ENCODE measurements at places on chromosomes 2 and 18. TPM values are rescaled to one million over a fixed set of nuclear protein-coding genes. Genes with fewer than 3 reads are reported as not detected.

The RUFY4 gene
- 0.10 TPM for total RNA-seq

The CHRNG gene
- 0.06 TPM for total RNA-seq

The PDE1A gene
- 73.8 TPM for total RNA-seq

The PPP1R1C gene
- 27.3 TPM for total RNA-seq

The SAG gene
- not detected for total RNA-seq

The CRACDL gene
- 1.9 TPM for total RNA-seq

The LYPD6B gene
- total RNA-seq = 5.7 TPM
